A549 treated with CpdA at 1 μM for 4 hours (cell line): ENCODE measurements at places on chromosomes 4 and X. TPM values are rescaled to one million over a fixed set of nuclear protein-coding genes. Genes with fewer than 3 reads are reported as not detected.

Gene SLC7A11
- 30.7 to 40.8 TPM (median 33.3 TPM) in 5 replicates for total RNA-seq

Gene EDA
- total RNA-seq: 0.51 to 0.94 TPM (median 0.62 TPM) in 5 replicates

Gene TRPC5OS
- not detected in 5 replicates for total RNA-seq

Gene GPRASP2
- 4.7 to 7.2 TPM (median 6.9 TPM) in 5 replicates for total RNA-seq

Gene CT55
- not detected in 5 replicates for total RNA-seq

Gene INTU
- total RNA-seq: 0.68 to 1.5 TPM (median 1.4 TPM) in 5 replicates

Gene ATOH1
- total RNA-seq: not detected in 5 replicates

Gene CT45A1
- 0.11 TPM in 1 of 5 replicates, not detected in the others for total RNA-seq

Gene FGF16
- total RNA-seq: not detected in 5 replicates

Gene TMPRSS11A
- not detected in 5 replicates for total RNA-seq

Gene APEX2
- total RNA-seq: 31.0 to 36.1 TPM (median 33.5 TPM) in 5 replicates

Gene BCORL1
- total RNA-seq: 5.1 to 10.8 TPM (median 8.9 TPM) in 5 replicates

Gene ASB5
- total RNA-seq: 0.03 to 0.13 TPM in 2 of 5 replicates, not detected in the others

Gene YY2
- 1.5 to 3.0 TPM (median 2.6 TPM) in 5 replicates for total RNA-seq

Gene GYG2
- 3.5 to 5.4 TPM (median 4.4 TPM) in 5 replicates for total RNA-seq

Gene FATE1
- not detected in 5 replicates for total RNA-seq

Gene FAM184B
- total RNA-seq: 0.02 to 0.06 TPM (median 0.03 TPM) in 4 of 5 replicates, not detected in the other

Gene REPS2
- 0.42 to 0.87 TPM (median 0.79 TPM) in 5 replicates for total RNA-seq

Gene FDCSP
- total RNA-seq: not detected in 5 replicates

Gene PDE6B
- not detected in 5 replicates for total RNA-seq
